ENCODE measurements at places on chromosomes 4 and X.

DNA sequence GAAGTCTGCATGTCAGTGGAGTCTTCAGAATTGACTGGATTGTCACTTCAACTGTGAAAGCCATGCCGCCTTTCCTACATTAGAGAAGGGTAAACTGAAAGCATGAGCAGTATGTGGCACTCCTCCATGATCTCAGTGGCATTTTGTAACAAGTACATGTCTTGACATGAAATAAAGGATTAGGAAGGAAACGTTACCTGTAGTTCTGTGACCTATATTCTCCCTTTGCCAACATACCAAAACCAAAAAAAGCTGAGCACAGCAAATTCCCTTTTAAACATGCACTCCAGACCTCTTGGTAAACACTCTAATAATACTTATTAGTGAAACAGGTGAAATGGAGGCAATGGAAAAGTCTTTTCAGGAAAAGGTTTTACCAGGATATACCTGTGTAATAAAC, 344.2 kb downstream of the GRIA2 start:
- DNase-seq: no peak

DNA sequence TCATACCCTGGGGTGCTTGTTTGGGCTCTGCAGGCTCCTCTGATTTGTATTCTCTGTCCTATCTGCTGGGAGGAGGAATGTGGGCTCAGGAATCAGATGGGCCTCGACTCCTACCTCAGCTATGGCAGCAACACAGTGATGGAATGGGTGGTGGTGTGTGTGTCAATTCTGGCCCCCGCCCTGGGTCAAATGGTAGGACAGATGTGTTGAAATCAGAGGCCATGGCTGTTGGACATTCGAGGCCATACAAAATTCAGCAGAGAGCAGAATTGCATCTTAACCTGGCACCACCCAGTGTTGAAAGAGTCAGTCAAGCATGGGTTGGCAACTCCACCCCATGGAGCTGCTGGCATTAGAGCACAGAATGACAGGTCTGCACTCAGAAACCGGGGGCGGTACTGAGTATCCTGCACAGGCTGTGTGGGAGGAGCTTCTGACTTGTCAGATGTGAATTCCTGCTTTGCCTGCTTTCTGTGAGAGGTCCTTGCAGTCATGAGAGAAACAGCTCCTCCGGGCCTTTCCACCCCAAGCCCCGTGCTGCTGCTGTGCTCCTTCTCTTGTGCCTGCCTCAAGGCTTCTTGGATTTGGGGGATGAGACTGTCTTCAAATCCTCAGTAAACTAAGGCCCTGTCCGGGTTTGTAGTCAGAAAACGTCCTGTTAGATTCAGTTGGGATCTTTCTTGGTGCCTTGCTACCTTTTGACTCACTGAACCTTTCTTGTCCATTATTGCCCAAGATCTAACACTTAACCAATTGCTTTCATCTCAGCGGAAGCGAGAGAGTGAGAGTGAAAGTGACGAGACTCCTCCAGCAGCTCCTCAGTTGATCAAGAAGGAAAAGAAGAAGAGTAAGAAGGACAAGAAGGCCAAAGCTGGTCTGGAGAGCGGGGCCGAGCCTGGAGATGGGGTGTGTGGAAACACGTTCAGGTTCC, 13.0 kb downstream of the DKC1 start:
- DNase-seq: no peak

DNA sequence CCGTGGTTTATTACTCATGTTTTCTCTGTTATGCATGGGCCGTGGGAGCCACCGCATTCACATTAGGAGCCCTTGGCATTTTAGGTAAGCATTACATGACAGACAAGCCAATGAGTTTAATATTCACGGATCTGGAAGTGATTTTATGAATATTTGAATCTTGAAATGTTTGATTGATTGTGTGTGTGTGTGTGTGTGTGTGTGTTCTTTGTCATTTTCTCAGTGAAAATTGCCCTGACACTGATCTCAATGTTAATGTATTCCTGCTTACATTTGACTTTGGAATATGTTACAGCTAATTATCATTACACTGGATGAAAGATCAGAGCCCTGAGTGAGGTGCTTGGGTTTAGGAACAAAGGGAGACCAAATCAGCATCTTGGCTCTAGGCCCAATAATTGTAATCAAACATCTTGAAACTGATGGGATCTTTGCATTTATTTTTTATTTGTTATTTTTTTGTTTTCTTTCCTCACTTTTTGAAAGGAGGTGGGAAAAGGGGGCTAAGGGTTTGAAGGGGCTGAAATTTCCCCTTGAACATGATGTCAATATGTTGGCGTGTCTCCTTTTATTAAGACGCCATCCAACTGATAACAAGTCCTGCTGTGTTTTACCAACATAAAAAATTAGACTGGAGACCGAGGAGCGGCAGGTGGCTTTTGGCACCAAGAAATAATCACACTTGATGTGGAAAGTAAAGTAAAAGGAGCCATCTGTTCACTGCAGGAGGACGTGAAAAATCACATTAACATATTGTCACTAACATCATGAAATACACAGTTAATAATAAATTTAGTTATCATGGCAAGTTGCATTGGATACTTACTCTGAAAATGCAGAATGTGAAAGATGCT, 5.2 kb upstream of the GK2 start:
- DNase-seq: no peak

DNA sequence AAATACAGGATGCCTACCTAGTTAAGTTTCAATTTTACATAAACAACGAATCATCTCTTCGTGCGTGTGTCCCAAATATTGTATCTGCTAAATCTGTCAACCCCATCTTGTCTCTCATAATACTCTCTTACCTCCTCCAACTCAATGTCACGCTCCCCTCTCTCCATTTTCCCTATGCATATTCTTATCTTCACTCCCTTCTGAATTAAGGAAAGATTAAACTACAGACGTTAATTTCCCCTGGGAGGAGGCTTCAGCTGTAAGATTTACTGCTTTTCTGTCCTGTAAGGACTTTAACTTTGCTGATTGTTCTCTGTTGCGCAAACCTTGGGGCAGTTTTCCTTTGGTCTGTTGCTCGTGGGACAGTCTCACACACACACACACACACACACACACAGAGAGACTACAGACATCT, 455 bp upstream of the ABCB7 start:
- DNase-seq: no peak

DNA sequence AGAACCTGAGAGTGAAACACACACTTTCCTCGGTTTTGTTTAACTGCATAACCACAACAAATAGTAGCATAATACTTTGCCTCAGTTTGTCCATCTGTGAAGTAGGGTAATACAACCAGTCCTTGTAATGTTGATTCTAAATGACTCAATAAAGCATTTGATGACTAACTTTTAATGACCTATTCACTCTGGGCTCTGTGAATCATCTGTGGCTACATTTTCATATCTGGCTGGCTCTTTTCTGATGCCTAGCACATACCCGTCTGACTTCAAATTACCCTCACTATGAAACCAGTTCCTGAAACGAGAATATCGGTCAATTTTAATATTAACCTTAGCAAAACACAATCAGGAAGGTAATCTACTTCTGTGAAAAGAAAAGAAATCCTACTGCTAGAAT, 151.0 kb downstream of the SH2D1A start:
- DNase-seq: no peak

GRCh38 chr4:74367656-74368290, 2.8 kb downstream of the EREG start:
- DNase-seq: no peak
